DMS153 (cell line): ENCODE measurements at places on chromosomes 5 and 9.

- DNase-seq = peak; percentile 17
Measured at GRCh38 chr5:9774472-9775079, 144.4 kb upstream of the TAS2R1 start.

GRCh38 chr9:95920017-95920416 lies 44.5 kb downstream of the ERCC6L2 start:
- DNase-seq = no peak

DNA sequence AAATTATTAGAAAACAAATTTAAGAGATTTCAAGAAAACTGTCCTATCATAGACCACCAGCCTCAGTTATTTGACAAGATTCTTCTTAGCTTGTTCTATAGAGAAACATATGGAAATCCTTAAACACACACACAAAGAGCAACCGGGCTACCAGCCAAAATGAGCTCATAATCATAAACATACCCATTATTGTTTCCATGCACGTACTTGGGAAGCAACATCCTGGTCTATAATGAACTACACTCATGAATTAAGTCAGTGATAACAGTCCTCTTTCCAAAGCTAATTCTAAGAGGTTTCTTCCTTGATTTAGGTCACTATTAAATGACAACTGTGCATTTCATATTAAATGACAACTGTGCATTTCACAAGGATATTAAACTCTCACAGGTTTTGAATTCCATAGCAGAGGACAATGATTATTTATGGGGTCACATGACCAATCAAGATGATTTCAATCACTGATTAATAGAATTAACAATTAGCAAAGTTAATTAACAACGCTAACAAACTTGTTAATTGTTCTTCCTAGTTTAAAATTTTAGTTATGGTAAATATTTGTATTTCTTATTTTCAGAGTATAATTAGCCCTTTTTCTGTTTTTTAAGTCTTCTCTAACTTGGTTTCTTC lies 77.0 kb downstream of the OXCT1 start:
- peak; percentile 85 for DNase-seq

GRCh38 chr5:22709743-22710142 lies 143.4 kb downstream of the CDH12 start:
- DNase-seq = no peak

- DNase-seq = no peak
Measured at GRCh38 chr9:61671276-61671973, 481.6 kb downstream of the SPATA31A7 start.

DNA sequence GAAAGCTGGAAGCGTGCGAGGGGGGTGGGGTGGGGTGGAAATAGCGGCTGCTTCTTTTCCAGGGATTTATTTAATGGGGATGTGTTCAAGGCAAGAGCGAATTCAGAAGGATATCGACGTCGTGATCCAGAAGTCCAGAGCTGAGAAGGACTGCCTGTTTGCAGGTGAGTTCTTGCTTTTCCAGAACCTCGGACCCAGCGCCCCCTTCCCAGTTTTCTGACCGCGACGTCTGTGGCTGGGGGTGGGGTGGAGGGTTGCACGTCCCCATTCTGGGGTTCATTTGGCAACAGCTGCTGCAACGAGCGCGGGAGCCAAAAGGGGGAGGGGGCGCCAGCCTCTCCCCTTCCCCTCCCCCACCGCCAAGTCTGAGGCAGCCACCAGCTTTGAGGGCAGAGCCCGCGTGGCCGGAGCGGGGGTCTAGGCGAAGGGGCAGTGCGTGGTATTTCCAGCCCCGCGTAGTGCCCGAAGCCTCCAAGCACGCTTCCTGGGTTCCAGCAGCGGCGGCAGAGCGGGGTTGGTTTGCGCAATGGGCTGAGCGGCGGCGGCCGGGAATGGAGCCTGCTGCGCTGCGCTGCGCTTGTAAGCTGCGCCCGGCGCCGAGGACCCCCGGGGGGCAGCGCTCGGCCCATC lies 701 bp downstream of the PARP8 start:
- DNase-seq = no peak

DNA sequence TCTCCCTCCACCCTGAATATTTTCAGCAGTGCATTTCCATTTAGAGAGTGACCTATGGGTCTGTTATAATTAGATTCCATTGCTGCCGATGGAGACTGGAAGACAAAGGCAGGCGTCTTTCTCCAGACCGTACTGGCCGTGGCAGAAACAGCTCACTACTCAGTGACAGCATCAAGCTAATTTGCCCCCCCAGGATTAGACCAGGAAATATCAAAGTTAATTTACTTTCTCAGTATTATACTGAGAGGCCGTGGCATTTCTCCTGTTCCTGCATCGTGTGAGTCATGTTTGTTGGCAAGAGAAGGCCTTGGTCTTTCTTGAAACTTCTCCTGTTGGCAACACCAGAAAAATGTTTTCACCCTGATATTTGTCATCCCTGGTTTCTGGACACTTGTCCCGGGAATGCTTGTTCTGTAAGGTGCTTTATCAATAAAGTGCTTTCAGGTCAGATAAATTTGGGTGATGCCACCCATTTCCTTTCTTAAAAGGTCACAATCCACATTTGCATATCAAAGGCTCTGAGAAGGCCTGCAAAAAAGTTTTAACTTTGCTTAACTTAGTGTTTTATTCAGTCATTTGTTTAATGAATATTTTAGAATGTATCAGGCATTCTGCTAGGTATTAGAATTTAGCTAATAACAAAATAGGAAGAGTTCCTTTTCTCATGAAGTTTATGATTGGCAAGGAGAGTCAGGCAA lies 28.4 kb downstream of the SV2C start:
- DNase-seq = no peak

- no peak for DNase-seq
Measured at GRCh38 chr5:69526660-69527059, 33.3 kb upstream of the GTF2H2C start.

DNA sequence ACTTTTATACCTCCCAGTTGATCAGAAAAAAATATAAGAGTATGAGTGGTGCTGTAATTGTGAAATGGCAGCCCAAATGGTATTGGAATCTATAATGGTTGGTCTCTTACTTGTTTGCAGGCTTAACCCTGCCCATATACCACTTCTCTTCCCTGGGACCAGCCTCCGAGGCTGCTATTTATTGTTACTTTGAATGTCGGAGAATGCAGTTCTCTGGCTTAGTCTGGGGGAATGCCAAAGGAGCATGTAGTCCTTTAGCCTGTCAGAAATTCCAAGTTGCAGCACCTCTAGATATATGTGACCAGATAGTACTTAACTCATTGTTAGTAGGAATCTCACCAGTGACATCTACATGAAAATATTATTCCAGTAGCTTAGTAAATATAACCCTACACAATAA lies 47.5 kb downstream of the SLC44A1 start:
- DNase-seq = no peak

DNA sequence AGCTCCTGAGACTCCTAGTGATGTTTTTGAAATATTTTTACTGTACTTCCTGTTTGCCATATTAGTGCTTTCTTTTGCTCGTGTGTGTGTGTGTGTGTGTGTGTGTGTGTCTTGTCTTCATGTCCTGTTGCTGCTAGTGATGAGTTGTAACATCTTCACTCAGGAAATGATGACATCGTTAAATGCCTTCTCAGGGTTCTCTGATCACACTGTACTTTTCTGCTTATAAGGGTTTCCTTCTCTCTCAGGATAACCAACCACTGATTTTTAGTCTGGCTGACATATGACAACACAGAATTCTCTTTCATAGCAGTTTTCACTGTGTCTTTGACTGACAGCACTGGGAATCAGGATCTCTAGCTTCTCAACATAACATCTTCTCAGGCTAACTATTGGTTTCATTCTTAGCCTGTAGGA lies 16.1 kb downstream of the SV2C start:
- no peak for DNase-seq

GRCh38 chr5:134620634-134621033 lies 12.0 kb downstream of the SAR1B start:
- DNase-seq = no peak

- peak; percentile 6 for DNase-seq
Measured at GRCh38 chr5:41270423-41271251, 57.3 kb upstream of the C6 start.

GRCh38 chr9:114518599-114519022 lies 13.3 kb upstream of the WHRN start:
- no peak for DNase-seq

DNA sequence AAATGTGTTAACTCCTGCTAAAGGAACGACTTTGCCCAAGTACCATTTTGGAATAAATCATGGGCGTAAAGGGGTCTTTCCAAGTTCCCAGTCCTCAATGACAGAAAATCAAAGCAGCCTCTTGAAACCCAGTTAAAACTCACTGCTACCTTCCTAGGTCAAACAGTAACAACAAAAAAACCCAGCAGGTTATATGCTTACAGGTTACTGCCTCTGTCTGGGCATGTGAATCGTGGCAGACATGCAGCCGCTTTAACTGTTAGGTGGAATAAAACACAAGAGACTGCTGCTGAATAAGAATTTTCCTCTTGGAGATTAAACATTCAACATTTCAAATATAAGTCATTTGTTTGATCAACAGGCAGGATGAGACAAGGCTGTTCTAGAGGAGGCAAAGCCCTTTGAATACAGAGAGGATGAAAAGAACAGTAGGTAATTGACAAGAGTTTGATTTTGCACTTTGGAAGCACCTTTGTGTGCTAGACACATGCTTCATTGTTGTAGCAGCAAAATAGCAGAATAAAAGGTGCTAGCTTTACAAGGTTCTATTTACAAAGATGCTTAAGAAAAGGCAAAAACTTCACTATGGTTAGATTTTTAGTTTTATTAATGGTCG lies 319.4 kb downstream of the NDUFS4 start:
- DNase-seq = peak; percentile 2

GRCh38 chr9:113708821-113709713 lies 167.0 kb upstream of the ZNF618 start:
- DNase-seq = no peak

DNA sequence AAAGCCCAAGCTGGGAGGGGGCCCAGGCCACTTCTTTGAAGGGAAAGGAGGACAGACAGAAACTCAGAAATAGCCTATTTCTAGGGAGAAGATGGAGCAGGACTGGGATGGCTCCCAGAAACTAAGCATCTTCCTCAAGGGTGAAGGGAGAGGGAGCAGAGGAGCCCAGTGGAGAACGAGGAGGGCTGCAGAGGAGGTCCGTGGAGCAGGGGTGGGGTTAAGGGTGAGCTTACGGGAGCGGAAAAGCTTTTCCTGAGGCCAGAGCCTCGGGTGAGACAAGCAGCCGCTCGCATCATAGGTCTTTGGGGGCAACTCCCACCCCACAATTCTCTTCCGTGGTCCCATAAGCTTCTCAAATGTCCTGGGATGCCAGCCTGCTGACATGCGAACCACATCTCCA lies 127.1 kb upstream of the PHYKPL start:
- DNase-seq = no peak

GRCh38 chr9:92887880-92888338 lies 10.1 kb upstream of the ZNF484 start:
- DNase-seq = no peak

GRCh38 chr9:78103971-78104433 lies 72.4 kb upstream of the GNAQ start:
- DNase-seq = no peak

DNA sequence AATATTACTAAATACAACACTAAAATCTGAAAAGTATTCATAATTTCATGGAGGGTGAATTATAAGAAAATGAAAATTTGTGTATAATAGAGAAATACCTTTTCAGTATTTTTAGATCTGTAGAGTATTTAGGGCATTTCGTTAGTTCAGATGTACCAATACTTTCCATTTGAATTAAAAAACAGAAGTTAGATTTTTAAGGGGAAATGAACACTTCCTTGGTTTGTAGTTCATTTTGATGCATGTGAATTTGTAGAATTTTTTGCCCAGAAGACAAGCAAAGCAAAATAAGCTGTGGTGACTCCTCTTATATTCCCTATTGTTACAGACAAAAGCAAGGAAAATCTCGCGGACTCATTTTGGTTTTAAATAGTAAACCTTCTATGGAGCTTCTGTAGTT lies 209.0 kb upstream of the RPS23 start:
- DNase-seq = no peak

DNA sequence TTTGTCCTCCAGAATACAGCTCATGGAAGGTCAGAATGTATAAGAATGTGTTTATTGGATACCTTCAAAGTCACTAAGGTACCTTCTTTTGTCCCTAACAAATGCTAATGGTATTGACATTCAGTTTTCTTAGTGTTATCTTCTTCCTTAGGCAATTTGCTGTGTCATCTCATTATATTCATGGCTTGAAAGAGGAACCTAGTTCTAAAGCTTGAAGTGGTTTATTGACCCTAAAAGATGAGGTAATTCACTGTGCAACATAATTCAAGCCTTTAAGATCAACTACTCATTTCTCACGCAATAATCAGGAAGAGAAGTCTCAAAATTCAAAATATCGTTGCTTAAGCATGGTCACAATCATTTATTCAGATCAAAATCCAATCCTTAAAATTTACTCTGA lies 342.7 kb upstream of the RIOK2 start:
- no peak for DNase-seq

DNA sequence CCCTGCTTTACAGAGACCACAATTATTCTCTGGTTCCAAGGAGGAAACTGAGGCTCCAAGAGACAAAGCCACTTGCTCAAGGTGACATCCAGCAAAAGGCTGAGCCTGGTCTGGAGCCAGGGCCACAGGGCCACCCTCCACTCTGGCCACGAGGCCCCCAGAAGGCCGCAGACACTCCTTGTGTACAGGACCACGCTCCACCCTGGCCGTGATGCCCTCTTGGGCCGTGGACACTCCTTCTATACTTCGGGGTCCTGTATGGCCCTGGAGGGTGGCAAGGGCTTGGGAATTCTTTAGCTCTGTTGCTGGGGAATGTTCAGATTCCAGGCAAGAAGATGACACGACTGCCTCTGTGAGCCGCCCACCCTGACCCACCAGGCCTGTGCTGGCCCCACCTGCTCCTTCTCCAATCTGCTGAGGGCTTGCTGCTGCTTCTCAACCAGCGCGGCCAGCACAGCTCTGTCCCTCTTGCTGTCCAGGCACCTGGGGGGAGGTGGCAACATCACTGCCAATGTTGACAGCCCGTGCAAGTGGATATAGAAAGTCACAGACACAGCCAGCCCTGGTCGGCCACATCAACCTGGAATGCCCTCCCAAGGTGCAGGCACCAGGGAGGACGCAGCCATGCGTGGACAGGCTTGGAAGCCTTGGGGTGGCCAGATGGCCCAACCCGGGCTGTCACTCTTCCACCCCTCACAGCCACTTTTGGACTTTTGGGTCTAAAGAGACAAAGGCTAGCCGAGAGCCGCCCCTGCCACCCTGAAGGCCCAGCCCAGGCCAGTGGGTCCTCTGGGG lies 20.1 kb upstream of the QSOX2 start:
- DNase-seq = no peak

DNA sequence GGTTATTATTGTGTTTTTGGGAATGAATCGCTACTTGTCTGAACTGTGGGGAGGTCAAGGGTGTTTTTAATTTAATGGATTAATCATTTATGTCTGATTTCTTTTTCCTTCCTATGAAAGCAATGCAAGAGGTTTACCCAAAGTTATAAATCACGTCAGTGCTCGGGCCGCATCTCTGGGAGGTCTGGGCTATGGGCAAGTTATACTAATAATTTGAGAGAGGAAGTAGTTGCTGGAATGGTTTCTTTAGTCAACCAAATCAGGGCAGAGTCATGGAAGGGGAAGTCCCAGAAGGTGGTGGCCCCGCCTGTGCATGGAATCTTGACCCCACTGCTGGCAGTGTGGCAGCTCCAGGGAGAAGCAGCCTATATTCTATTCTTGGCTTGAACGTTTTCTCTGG lies 180.2 kb downstream of the HSPA4 start:
- no peak for DNase-seq
